Colonic mucosa (tissue), 4 donors: ENCODE measurements at places on chromosomes 13 and 19. TPM values are rescaled to one million over a fixed set of nuclear protein-coding genes. Genes with fewer than 3 reads are reported as not detected.

Gene ADGRE2
- 1.3 TPM for total RNA-seq

Gene ZNF17
- 6.2 TPM for total RNA-seq

- no peak overlapping the region for H3K27ac ChIP-seq
- H3K36me3 ChIP-seq, result peaks cover 10% of the 10 kb centered on the region
- no peak overlapping the region for H3K4me3 ChIP-seq
- peaks cover 17% of the 10 kb centered on the region for H3K27me3 ChIP-seq
- DNase-seq, result no peak
Measured at GRCh38 chr19:38386300-38386970, 1.4 kb downstream of the GGN start.

Gene ZFR2
- not detected for total RNA-seq

Gene DMPK
- 36.0 TPM for total RNA-seq

- H3K27ac ChIP-seq, result peak overlapping the region; percentile 83
- peak overlapping the region; percentile 23 for H3K4me3 ChIP-seq
- H3K27me3 ChIP-seq, result no peaks in the 10 kb centered on the region
- H3K4me1 ChIP-seq, result peaks cover 5% of the 10 kb centered on the region
- peak; percentile 85 for DNase-seq
Measured at GRCh38 chr19:42529248-42529764, 1.0 kb upstream of the CEACAM1 start.

DNA sequence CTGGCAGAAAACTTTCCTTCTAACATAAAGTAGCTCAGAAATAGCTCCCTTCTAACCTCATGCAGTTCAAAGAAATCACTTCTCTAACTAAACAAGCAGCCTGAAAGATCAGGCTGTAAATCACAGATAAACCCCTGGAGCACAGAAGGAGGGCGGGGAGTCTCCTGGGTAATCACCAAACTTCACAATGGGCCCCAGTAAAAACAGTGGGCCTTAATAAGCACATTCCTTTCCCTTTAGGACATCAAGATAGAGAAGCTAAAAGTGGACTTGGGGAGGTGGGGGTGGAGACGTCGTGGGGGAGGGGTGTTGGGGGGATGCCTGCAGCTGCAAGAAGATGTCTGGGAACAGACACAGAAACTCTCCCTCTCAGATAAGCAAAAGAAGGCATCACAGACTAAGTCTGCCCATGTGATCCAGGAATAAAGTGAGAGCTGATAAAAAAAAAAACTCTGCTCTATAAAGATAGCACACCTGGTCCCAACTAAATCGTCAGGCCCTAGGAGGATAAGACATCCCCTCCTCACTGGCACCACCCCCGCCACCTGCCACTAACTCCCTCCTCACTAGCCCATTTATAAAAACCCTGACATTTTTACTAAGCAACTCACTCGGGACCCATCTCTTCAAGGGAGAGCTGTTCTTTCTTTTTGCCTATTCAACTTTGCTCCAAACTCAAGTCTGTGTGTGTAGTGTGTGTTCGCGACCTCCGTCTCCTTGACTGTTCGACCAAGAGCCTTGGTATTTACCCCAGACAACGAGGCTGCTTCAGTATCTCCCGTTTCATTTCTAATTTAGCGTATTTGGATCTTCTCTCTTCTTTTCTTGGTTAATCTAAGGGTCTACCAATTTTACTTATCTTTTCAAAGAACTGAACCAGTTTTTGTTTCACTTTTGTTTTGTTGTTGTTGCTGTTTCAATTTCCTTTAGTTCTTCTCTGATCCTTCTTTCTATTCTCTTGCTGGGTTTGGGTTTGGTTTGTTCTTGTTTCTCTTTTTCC, 31.7 kb downstream of the DNAJC15 start:
- no peaks in the 10 kb centered on the region for H3K36me3 ChIP-seq
- peak overlapping the region; percentile 34 for H3K4me3 ChIP-seq
- H3K27me3 ChIP-seq, result no peaks in the 10 kb centered on the region
- peak overlapping the region; percentile 82 for H3K27ac ChIP-seq
- H3K4me1 ChIP-seq, result peaks cover under 1% of the 10 kb centered on the region
- peak; percentile 52 for DNase-seq

GRCh38 chr19:55341171-55341588, 1.5 kb downstream of the KMT5C start:
- no peaks in the 10 kb centered on the region for H3K4me1 ChIP-seq
- DNase-seq, result peak; percentile 87
- peaks cover 5% of the 10 kb centered on the region for H3K36me3 ChIP-seq
- H3K4me3 ChIP-seq, result peak overlapping the region; percentile 47

- no peak overlapping the region for H3K27ac ChIP-seq
- H3K4me1 ChIP-seq, result no peaks in the 10 kb centered on the region
- no peak overlapping the region for H3K4me3 ChIP-seq
Measured at GRCh38 chr13:39688278-39688677, 32.8 kb downstream of the COG6 start.

DNA sequence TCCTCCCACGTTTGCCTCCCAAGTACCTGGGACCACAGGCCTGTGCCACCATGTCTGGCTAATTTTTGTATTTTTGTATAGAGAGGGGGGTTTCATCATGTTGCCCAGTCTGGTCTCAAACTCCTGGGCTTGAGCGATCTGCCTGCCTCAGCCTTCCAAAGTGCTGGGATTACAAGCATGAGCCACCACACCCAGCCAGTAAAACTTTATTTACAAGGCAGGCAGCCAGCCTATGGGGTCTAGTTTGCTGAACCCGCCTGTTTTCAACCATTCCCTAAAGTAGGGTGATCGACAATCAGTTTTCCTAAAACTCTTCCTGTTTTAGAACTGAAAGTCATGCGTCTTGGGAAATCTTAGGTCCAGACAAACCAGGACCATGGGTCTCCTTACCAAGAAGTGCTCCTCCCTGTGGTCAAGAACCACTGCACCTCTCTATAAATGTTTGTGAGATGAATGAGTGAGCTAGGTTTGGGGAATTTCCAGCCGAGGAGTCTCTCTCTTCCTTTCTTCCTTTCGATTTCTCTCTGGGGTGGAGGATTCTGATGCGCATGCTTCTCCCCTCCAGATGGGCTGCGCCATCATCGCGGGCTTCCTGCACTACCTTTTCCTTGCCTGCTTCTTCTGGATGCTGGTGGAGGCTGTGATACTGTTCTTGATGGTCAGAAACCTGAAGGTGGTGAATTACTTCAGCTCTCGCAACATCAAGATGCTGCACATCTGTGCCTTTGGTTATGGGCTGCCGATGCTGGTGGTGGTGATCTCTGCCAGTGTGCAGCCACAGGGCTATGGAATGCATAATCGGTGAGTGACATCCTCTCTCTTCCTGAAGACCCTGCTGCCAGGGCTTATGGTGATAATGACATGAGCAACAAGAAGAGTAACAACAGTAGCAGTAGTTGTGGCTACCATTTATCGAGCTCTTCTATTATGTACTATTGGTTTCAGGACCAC, 38.7 kb downstream of the ADGRE1 start:
- no peaks in the 10 kb centered on the region for H3K4me1 ChIP-seq
- no peak overlapping the region for H3K4me3 ChIP-seq
- DNase-seq, result no peak
- H3K36me3 ChIP-seq, result no peaks in the 10 kb centered on the region

- peak; percentile 10 for DNase-seq
- H3K36me3 ChIP-seq, result no peaks in the 10 kb centered on the region
- H3K27me3 ChIP-seq, result no peaks in the 10 kb centered on the region
- no peak overlapping the region for H3K4me3 ChIP-seq
Measured at GRCh38 chr19:31261019-31261602, 88.1 kb downstream of the TSHZ3 start.

GRCh38 chr19:50329146-50329925, at the start of gene KCNC3:
Gene KCNC3 (minus strand): TSS chr19:50329377. CDS start chr19:50329082, 295 bp downstream.
- H3K4me1 ChIP-seq, result peaks cover 15% of the 10 kb centered on the region
- peak within 1 kb of the TSS; percentile 31 for H3K4me3 ChIP-seq
- no peak within 1 kb of the TSS for H3K27ac ChIP-seq
- peaks cover 32% of the 10 kb centered on the region for H3K27me3 ChIP-seq

Gene TMC4
- 80.9 TPM for total RNA-seq

DNA sequence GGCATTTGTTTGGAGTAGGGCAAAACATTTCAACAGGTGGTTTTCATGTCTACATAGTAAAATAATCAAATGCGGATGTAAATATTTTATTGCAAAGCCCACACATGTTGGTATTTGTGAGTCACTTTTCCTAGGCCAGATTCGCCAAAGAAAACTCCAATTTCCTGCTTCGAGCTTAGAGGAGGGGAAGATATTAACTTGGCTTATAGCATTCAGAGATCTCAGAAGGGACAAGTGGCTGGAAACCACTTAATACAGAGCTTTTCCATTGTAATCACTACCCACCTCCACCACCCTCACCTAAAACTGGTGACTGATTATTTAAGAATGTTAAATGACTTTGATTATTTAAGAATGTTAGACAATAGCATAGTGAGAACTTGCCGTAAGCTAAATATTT, 530.6 kb upstream of the SPRY2 start:
- no peak overlapping the region for H3K27ac ChIP-seq
- DNase-seq, result no peak
- no peaks in the 10 kb centered on the region for H3K36me3 ChIP-seq
- no peaks in the 10 kb centered on the region for H3K27me3 ChIP-seq
- H3K4me1 ChIP-seq, result no peaks in the 10 kb centered on the region

DNA sequence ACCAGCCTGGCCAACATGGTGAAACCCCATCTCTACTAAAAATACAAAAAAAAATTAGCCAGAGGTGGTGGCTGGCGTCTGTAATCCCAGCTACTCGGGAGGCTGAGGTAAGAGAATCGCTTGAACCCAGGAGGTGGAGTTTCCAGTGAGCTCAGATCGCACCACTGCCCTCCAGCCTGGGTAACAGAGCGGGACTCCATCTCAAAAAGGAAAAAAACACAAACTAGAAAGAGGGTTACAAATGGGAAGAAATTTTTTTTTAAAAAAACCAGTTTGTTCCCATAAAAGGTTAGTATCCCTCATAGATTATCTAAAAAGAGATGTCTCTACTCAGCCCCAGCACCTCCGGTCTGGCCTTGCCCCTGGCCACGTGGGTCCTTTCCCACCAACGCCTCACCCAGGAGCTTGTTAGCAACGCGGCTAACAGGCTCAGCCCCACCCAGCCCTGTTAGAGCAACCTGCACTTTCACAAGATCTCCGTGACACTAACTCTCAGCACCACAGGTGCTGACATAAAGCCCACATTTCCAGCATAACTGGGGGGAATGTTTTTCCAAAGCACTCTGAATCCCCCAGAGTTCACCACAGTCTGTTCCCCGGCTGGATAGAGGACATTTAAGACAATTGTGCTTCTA, 4.3 kb downstream of the DMKN start:
- peak overlapping the region; percentile 43 for H3K4me3 ChIP-seq
- DNase-seq, result peak; percentile 67
- H3K36me3 ChIP-seq, result no peaks in the 10 kb centered on the region
- no peaks in the 10 kb centered on the region for H3K4me1 ChIP-seq
- no peaks in the 10 kb centered on the region for H3K27me3 ChIP-seq

DNA sequence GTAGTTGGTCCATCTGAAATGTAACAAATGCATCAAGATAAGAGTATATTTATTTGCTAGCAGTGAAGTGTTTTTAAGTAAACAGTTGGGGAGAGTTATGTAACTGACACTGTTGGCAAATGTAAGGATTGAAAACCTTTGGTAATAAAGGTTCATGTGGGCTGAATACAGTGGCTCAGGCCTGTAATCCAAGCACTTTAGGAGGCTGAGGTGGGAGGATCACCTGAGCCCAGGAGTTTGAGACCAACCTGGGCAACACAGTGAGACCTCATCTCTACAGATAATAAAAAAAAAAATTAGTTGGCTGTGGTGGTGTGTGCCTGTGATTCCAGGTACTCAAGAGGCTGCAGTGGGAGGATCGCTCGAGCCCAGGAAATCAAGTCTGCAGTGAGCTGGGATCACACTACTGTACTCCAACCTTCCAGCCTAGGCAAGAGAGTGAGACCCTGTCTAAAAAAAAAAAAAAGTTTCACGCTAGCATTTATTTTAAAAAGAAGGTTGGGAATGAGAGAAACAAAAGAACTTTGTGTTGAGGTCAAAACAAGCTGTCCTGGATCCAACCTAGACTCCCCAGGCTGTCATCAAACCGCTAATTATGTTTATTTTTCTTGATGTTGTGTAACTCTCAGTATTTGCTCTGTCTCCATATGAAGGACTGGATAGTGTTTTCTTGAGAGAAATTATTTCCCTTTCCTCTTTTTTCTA, 20.7 kb downstream of the SETDB2 start:
- H3K4me3 ChIP-seq, result no peak overlapping the region
- H3K27ac ChIP-seq, result no peak overlapping the region
- no peak for DNase-seq
- no peaks in the 10 kb centered on the region for H3K27me3 ChIP-seq
- no peaks in the 10 kb centered on the region for H3K4me1 ChIP-seq

Gene NLRP7
- not detected for total RNA-seq
